ENCODE measurements at places on chromosomes 11 and 22.

- peak; percentile 82 for DNase-seq
Measured at GRCh38 chr22:42277988-42278776, 7.7 kb upstream of the TCF20 start.

- DNase-seq = peak; percentile 4
Measured at GRCh38 chr11:75035911-75036565, 47.3 kb downstream of the NEU3 start.

DNA sequence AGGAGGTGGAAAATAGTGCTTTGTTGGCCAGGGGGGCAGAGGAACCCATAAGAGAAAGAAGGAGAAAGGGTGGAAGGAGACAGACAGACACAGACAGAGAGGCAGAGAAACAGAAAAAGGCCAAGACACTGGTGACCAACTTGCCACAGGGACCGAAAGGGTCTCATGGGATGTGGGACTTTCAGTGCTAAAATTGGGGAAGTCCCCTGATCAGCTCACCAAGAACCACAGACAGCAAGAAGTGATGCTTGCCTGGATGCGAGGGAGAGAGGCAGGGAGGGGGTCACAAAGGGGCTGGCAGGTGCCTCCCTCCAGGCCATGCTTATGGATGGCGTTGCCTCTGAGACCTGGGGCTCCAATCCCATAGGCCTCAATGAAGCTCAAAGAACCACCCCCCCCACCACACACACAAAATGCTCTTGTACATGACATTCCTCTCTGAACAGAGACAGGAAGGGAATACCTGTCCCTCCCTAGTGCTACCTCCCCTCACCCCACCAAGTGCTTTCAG is 413.4 kb downstream of the MN1 start:
- no peak for DNase-seq

GRCh38 chr11:88117281-88117858 is 57.9 kb downstream of the RAB38 start:
- DNase-seq = no peak

GRCh38 chr11:122814401-122814800 is 23.9 kb upstream of the CRTAM start:
- DNase-seq = peak; percentile 11

GRCh38 chr11:44741976-44742375 is 15.2 kb downstream of the TSPAN18 start:
- DNase-seq = no peak

DNA sequence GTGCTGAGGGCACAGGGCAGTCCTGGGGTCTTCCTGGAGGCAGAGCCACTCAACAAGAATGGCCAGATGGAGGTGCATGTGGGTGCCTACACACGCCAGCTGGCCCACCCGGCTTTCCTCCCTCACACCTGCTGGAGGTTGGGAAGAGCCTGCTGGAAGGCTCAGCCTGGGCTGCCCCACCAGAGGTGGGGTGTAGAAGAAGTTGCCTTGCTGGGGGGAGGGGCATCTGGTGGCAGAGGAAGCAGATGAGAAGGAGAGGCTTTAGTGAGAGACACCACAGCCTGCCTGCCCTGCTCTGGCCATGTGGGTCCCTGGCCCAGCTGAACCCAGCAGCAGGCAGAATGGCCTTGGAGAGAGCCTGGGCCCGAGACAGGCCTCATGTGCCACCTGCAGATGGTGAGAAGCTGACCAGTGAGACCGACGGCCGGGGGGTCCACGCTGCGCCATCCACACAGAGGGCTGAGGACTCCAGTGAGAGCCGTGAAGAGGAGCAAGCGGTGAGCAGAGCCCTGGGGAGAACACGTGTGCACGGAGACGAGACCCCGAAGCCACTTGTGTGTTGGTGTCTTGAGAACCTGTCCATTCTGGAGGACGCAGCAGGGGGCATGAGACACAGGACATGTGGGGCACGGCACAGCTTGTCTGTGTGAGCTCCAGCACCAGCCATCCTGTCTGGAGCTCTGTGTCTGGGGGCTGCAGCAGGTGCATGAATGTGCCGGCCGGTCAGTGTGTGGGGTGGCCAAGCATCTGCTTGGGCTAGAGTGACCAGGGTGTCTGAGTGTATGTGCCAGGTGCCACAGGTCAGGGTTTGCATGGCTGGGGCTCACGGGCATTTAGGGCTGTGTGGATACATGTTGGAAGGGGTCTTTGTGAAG is 2.7 kb downstream of the B4GALNT4 start:
- DNase-seq = peak; percentile 80

DNA sequence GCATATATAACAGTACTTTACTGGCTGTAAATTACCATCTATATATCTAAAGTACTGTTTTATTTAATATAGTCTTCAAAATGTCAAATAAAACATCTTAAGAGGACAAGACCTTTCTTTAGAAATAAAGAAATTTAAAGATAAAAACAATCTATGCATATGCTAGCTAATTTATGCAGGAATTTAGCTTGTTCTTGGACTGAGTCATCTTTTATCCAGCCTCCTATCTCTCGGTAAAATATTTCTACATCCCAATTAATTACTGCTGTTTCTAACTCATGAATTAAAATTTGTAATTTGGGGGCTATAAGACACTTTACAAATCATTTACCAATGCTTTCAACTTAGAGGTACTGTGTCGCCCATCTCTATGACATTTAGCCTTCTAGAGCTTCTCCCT is 72.8 kb upstream of the DDI1 start:
- DNase-seq = no peak

DNA sequence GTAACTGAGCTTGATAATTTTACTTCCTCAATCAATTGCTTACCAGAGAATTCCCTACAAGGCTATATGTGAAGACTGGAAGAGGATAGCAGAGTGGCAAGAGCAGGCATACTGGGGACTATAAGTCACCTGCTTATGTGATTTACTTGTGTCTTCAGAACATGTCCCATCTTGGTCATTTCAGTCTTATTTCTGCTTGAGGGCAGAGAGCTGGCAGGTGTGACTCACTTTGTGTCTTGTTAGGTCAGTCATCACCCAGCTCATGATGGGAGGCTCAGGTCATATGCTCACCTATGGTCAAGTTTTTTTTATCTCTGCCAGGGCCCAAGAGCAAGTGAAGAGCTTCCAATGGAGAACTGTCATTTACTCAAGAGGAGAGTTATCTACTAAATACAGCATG is 6.2 kb downstream of the SRSF8 start:
- no peak for DNase-seq

- DNase-seq = no peak
Measured at GRCh38 chr11:89293965-89294679, 116.4 kb downstream of the TYR start.

DNA sequence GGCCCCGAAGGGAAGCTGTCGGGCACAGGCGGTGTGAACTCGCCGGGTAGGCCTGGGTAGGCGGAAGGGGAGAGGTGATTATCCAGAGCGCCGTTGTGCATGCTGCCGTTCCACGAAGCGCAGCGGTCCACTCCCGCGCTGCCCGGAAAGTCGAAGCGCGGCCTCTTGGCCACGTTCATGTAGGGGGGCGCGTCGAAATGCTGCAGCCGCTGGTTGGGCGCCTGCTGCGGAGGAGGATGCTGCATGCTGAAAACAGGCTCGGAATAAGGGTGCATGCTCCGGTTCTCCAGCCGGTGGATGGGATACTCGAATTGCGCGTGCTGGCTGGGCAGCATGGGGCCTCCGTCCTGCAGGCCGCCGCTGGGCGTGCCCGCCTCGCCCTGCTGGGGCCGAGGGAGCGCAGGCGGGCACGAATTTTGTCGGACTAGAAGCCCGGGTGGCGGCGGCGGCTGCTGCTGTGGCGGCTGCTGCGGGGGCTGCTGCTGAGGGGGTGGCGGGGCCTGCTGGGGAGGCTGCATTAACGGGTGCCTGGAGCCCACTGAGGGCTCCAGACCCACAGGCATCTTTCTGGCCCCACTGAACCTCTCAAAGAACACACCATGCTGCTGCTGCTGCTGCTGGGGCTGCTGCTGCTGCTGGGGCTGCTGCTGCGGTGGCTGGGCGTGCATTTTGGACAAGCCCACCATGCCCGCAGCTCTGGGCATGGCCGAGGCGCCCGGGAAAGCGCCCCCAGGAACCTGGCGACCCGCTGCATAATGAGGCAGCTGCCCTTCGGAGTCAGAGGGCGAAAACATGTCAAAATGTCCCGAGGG is 2.3 kb downstream of the MN1 start:
- no peak for DNase-seq

DNA sequence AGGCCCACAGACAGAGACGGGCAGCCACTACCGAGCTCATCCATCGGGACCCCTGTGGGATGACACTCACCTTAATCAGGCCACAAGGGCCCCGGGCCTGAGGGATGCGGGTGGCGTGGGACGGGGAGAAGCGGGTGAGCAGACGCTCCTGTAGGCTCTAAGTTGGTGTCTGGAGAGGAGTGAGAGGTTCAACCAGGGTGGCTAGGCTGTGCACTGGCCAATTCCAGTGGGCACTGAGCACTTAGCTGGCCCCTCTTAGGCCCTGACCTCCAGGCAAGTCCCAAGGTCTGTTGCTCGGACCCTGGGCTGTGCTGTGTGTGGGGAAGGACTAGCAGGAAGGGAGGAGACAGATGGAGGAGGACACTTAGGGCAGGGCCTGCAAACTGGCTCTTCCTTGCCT is 139.3 kb downstream of the ST3GAL4 start:
- no peak for DNase-seq

GRCh38 chr11:74559934-74560309 is 32.5 kb upstream of the POLD3 start:
- no peak for DNase-seq

- peak; percentile 68 for DNase-seq
Measured at GRCh38 chr11:37108436-37109285, 510.6 kb upstream of the RAG2 start.

DNA sequence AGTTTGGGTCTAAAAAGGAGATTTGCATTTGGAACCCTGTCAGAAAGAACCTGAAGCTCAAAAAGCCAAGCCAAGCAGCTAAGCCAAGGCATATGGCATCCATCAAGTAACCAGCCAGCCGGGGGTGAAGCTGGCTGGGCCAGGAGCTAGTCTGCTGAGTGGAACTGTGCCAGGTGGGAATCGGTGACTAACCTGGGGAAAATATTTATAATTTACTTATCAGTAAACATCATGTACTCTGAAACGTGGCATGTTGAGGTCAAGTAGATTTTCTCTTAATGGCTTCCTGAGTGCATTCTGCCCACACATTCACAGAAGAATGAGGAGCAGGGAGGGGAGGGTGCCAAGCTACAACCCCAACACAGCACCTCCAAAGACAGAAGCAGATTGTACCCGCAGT is 70.5 kb upstream of the SESN3 start:
- no peak for DNase-seq

DNA sequence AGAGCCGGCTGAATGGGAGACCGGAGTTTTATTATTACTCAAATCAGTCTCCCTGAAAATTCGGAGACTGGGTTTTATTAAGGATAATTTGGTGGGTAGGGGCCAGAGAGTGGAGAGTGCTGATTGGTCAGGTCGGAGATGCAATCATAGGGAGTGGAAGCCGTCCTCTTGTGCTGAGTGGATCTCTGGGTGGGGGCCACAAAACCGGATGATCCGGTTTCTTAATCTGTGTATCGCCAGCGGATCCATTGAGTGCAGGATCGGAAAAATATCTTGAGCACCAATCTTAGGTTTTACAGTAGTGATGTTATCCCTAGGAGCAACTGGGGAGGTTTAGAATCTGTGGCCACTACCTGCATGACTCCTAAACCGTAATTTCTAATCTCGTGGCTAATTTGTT is 886 bp upstream of the NIPSNAP1 start:
- DNase-seq = peak; percentile 75

DNA sequence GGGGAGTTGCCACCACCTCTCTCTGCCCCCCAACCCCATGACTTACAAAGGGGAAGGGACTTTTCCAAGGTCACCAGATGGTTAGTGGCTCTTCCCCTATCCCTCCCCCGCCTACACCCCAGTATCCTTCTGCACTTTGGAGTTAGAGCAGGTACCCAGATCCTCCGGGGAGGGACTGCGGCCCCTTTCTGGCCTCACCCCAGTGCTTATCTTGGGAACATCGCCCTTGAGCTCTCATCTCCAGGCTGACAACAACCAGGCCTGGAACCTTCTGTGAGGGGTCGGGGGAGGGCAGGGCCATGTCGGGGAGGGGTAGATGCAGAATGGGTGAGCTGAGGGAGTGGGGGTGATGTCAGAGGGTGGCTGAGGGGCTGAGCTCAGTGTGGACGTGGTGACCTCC is 7.5 kb upstream of the NAALADL1 start:
- DNase-seq = no peak

DNA sequence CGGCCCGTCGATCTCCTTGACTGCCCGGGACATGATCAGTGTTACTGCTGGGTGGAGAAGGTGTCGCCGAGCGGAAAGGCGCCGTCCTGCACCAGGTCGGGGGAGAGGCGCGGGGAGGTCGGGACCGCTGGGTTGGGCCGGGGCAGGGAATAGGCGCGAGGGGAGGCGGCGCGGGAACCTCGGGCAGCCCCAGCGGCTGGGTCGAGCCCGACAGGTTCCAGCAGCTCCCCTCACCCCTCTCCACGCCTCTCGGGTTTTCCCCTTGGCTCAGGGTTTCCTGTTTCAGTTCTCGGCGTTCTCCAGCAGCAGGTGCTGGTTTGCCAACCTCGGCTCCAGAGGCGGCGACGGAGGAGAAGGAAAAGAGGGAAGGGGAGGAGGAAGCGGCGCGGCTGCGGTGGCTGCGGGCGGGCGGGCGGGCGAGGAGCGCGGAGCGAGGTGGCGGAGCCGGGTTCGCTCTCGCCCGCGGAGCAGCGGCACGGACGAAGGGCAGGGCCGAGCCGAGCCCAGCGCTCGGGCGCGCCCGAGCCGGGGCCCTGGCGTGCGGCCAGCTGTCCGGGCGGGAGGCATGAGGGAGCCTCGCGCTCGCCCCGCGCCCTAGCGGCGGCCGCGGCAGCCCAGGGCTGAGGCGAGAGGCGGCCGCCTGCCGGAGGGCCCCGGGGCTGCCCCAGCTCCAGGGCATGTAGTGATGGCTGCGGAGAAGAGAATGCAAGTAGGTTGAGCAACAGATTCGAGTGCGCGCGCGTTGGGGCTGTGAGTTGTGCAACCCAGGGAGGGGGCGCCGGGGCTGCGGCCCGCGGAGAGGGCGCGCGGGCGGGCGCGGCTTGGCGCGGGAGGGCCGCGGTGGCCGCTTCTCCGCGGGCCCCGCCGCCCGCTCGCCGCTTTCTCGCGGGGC is at the start of gene ZC3H12C:
Gene ZC3H12C (plus strand): TSS at position 878 of the 892 bp plus-strand sequence. CDS start 20 bp downstream, outside the sequence.
- peak; percentile 80 for DNase-seq

- no peak for DNase-seq
Measured at GRCh38 chr11:21628641-21629040, 564.2 kb upstream of the ANO5 start.

DNA sequence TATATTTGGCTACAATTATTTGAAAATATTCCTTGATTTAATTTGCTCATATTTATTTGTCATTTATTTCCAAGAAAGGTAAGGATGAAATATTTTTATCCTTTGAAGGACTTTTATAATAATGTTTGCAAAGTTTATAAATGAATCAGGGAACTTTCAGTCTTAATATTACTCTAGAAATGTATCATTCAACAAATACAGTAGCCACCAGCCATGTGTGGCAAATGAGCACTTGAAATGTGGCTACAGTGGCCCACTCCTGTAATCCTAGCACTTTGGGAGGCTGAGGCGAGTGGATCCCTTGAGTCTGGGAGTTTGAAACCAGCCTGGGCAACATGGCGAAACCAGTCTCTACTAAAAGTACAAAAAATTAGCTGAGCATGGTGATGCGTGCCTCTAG is 20.3 kb upstream of the PHF21A start:
- no peak for DNase-seq

DNA sequence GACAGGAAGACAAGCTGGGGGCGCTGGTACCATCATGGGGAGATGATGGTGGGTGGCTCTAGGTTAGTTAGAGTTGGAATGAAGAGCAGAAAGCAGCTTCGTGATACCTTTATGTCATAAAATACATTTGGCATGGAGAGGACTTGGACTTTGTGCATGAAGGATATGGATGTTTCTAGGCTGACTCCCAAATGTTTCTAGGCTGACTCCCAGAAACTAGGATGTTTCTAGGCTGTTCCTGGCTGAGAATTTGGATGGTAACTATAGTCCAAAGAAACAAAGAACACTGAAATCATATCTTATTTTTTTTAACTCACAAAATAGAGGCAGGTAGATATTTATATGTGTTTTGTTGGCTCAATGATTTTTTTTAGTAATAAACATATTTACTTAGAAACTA is 89.4 kb upstream of the VPREB1 start:
- DNase-seq = no peak

Measured in NCI-H524 (cell line).